Omental fat pad (tissue), 4 donors: ENCODE measurements at places on chromosomes 1 and 21. TPM values are rescaled to one million over a fixed set of nuclear protein-coding genes. Genes with fewer than 3 reads are reported as not detected.

Gene CRYAA
- total RNA-seq: not detected

Gene TRIM46
- 1.1 TPM for total RNA-seq

Gene OR2L13
- total RNA-seq: not detected

Gene KRTAP19-2
- not detected for total RNA-seq

Gene RBP7
- 184 TPM for total RNA-seq

Gene FAM229A
- total RNA-seq: 13.4 TPM

Gene PRDM15
- total RNA-seq: 19.0 TPM

Gene NBL1
- total RNA-seq: 36.8 TPM

Gene SH3BGR
- total RNA-seq: 4.5 TPM

Gene DNALI1
- 7.6 TPM for total RNA-seq

Gene ETV3L
- not detected for total RNA-seq

Gene ATP1A2
- total RNA-seq: 45.5 TPM

Gene CHI3L2
- 3.9 TPM for total RNA-seq

Gene GBP1
- 19.6 TPM for total RNA-seq

Gene SELENOF
- 150 TPM for total RNA-seq

Gene ERICH3
- total RNA-seq: 0.09 TPM

Gene RASSF5
- 11.6 TPM for total RNA-seq

Gene OR10Z1
- total RNA-seq: not detected

Gene GRIK1
- total RNA-seq: 0.09 TPM

Gene FCRL4
- total RNA-seq: not detected

Gene SERINC2
- 4.1 TPM for total RNA-seq

Gene PRKAA2
- 1.8 TPM for total RNA-seq

Gene NBPF6
- total RNA-seq: not detected

Gene PGLYRP4
- not detected for total RNA-seq

Gene TFAP2E
- total RNA-seq: 0.25 TPM

Gene CRABP2
- 4.5 TPM for total RNA-seq

Gene PTAFR
- total RNA-seq: 8.2 TPM

Gene TNFRSF1B
- 34.0 TPM for total RNA-seq

Gene EIF3I
- 190 TPM for total RNA-seq

Gene LGR6
- 0.28 TPM for total RNA-seq

Gene LCK
- total RNA-seq: 6.2 TPM
